ENCODE measurements at places on chromosomes 13 and 19. TPM values are rescaled to one million over a fixed set of nuclear protein-coding genes. Genes with fewer than 3 reads are reported as not detected.
A peak's percentile ranks its signal among the peaks of the same experiment; 100 is the strongest.

Gene KLK2
- total RNA-seq = not detected

Gene HSH2D
- 29.9 TPM for total RNA-seq

Gene AXL
- total RNA-seq = 0.44 TPM

Gene TTC9B
- total RNA-seq = not detected

Gene CEACAM7
- not detected for total RNA-seq

Gene TPTE2
- 0.30 TPM for total RNA-seq

Gene MARCHF2
- 12.1 TPM for total RNA-seq

GRCh38 chr13:37241786-37242185, 136.3 kb upstream of the CSNK1A1L start:
- H3K4me3 ChIP-seq = no peak overlapping the region
- no peak overlapping the region for H3K27ac ChIP-seq
- no peaks in the 10 kb centered on the region for H3K4me1 ChIP-seq
- H3K36me3 ChIP-seq = no peaks in the 10 kb centered on the region
- H3K27me3 ChIP-seq = no peaks in the 10 kb centered on the region

DNA sequence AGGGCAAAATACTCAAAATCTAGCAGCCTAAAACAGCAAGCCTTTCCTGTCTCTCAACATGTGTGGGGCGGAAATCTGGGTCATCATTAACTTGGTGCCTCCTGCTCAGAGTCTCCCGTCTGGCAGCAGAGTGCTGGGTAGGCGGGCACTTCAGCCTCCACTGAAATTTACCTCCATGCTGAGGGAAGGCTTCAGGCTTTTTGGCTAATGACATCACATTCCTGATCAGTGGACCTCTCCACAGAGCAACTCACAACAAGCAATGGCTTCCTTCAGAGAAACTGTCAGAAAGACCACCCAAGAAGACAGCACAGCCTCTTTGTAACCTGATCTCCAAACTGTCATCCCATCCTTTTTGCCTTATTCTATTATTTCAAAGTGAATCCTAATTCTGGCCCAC, 1109.0 kb downstream of the UQCRFS1 start:
- no peaks in the 10 kb centered on the region for H3K36me3 ChIP-seq
- H3K27ac ChIP-seq = no peak overlapping the region
- H3K4me1 ChIP-seq = no peaks in the 10 kb centered on the region

DNA sequence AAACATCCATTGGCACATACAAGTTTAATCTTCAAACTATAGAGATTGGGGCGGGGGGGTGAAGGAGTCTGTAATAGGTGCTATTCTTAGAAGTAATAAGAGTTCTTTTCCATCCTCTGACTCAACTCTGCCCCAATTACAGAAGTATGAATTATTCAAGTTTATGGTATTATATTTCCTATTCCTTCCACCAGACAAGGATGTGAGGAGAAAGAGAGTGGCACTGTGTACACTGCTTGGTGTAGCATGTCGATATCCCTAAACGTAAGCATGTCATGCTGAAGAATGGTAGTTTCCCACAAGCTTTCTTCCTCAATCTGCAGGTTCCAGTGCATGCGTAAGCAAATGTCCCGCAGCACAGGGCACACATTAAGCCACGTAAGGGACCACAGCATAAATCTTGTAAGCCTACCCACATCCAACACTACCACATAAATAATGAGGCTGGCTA, 14.1 kb downstream of the BRD4 start:
- H3K27ac ChIP-seq = peak overlapping the region; percentile 88
- DNase-seq = no peak
- H3K4me3 ChIP-seq = peak overlapping the region; percentile 63
- peaks cover 92% of the 10 kb centered on the region for H3K4me1 ChIP-seq
- H3K27me3 ChIP-seq = no peaks in the 10 kb centered on the region

- DNase-seq = no peak
- peaks cover 12% of the 10 kb centered on the region for H3K4me1 ChIP-seq
- no peaks in the 10 kb centered on the region for H3K27me3 ChIP-seq
- no peak overlapping the region for H3K4me3 ChIP-seq
These were observed 135.7 kb downstream of the CRYL1 start for GRCh38 chr13:20389696-20390525.

GRCh38 chr19:6906559-6907060, 19.2 kb downstream of the ADGRE1 start:
- no peak overlapping the region for H3K4me3 ChIP-seq
- H3K27me3 ChIP-seq = no peaks in the 10 kb centered on the region
- H3K36me3 ChIP-seq = peaks cover 9% of the 10 kb centered on the region
- no peaks in the 10 kb centered on the region for H3K4me1 ChIP-seq

DNA sequence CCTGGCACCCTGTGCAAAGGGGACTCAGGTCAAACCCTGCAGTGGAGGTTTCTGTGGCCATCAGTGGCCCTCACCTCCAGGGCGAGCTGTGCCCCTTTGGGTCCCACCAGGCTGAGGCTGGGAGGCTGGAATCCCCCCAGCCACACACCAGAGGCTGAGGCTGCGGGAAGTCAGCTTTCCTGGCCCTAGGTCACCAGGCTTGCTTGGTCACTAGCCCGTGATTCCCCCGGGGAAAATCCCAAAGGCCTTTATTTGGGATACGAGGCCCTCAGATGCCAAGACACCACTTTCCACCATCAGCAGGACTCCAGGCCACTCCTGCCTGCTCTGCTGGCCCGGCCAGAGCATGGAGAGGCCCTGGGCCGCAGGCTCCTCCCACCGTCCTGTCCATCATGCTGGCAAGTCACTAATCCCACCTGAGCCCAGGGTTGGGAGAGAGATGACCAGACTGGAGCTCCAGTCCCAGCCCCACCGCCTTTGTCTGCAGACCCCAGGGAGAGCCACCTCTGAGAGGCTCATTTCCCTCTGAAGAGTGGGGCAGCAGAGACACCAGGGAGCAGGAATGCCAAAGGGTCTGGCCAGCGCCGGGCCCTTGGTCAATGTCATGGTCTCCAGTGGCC, 4.7 kb downstream of the NKPD1 start:
- no peak for DNase-seq
- no peak overlapping the region for H3K4me3 ChIP-seq
- peaks cover 14% of the 10 kb centered on the region for H3K27me3 ChIP-seq
- no peak overlapping the region for H3K27ac ChIP-seq
- H3K36me3 ChIP-seq = peaks cover 3% of the 10 kb centered on the region
- peaks cover 22% of the 10 kb centered on the region for H3K4me1 ChIP-seq

DNA sequence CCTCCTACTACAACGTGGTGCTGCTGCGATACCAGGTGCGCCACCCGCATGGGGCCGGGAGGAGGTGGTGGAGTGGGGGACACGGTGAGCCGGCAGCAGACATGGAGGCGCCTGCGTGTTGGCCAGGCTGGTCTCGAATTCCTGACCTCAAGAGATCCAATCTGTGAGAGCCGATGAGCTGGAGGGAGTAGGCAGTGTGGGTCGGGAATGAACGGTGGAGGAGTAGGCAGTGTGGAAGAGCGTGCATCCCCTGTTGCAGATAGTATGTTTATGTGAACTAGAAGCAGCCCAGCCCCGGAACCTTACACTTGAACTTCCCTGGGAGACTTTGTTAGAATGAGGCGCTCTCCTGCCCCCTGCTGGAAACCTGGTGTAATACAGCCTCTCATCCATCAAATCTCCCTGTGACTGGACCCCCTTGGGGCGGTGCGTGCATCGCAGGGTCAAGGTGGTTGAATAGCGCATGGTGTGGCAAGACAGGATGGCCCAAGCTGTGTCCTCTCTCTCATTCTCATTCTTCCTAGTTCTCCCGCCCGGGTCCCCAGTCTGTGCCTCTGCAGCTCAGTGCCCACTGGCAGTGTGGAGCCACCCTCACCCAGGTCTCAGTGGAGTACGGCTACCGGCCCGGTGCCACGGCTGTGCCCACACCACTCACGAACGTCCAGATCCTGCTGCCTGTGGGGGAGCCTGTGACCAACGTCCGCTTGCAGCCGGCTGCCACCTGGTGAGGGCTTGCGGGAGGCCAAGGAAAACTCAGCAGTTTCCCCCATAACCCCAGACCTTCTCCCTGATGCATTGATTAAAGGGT, 10.5 kb upstream of the B3GNT3 start:
- peaks cover 4% of the 10 kb centered on the region for H3K4me1 ChIP-seq
- H3K36me3 ChIP-seq = peaks cover 6% of the 10 kb centered on the region
- no peak overlapping the region for H3K27ac ChIP-seq
- no peaks in the 10 kb centered on the region for H3K27me3 ChIP-seq

DNA sequence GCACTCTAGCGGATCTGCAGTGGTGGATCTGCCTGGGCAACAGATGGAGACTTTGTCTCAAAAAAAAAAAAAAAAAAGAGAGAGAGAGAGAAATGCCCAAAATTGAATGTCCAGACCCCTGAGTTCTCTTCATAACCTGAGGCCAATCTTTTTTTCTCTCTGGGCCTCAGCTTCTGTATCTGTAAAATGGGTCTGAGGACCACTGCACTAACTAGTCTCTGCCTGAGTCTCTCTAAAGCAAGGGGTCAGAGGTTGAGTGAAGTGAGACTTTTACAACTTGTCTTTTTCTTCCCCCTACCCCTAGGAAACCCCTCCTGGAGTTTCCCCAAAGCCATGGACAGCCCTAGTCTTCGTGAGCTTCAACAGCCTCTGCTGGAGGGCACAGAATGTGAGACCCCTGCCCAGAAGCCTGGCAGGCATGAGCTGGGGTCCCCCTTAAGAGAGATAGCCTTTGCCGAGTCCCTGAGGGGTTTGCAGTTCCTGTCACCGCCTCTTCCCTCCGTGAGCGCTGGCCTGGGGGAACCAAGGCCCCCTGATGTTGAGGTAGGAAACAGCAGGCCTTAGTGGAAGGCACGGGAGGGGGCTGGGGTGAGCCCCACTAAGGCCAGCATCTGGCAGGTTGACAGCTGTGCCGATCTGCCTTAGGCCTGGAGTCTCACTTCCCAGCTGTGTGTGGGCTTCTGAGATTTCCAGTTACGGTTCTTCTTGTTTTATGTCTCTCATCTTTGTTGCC, 1.8 kb downstream of the TMEM91 start:
- no peak overlapping the region for H3K27ac ChIP-seq
- H3K27me3 ChIP-seq = no peaks in the 10 kb centered on the region
- no peak for DNase-seq
- H3K4me3 ChIP-seq = no peak overlapping the region
- no peaks in the 10 kb centered on the region for H3K36me3 ChIP-seq

DNA sequence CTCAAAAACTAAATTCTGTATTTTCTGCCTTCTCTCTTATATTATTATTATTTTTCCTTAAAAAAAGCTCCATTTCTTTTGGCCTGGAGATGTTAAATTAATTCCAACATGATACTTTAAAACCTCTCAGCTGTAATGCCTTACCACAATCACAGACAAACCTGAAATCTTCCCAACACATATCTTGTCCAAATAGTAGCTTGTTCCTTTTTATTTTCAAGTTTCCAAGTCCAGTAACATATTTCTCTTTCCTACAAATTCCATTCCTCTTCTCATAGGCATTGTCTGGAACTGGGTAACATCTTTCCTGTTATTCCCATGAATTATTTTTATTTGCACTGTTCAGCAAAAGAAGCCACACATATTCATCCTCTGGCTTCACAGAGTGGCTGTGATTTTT, 137.0 kb downstream of the SLITRK6 start:
- H3K27ac ChIP-seq = no peak overlapping the region
- no peak for DNase-seq
- H3K4me3 ChIP-seq = no peak overlapping the region
- no peaks in the 10 kb centered on the region for H3K27me3 ChIP-seq
- no peaks in the 10 kb centered on the region for H3K36me3 ChIP-seq

- no peaks in the 10 kb centered on the region for H3K4me1 ChIP-seq
- DNase-seq = no peak
- H3K27me3 ChIP-seq = no peaks in the 10 kb centered on the region
- H3K4me3 ChIP-seq = no peak overlapping the region
These were observed 789.7 kb upstream of the PRR20A start for GRCh38 chr13:56351041-56351440.

GRCh38 chr13:101695870-101696516, 243.5 kb downstream of the ITGBL1 start:
- H3K4me3 ChIP-seq = no peak overlapping the region
- H3K36me3 ChIP-seq = no peaks in the 10 kb centered on the region
- no peaks in the 10 kb centered on the region for H3K4me1 ChIP-seq
- H3K27ac ChIP-seq = no peak overlapping the region
- no peaks in the 10 kb centered on the region for H3K27me3 ChIP-seq

GRCh38 chr19:46515290-46515609, 19.6 kb upstream of the PNMA8B start:
- H3K4me1 ChIP-seq = peaks cover 26% of the 10 kb centered on the region
- no peak overlapping the region for H3K27ac ChIP-seq
- no peak for DNase-seq
- no peak overlapping the region for H3K4me3 ChIP-seq
- H3K27me3 ChIP-seq = peaks cover 26% of the 10 kb centered on the region

GRCh38 chr13:43785261-43785649, 1.5 kb downstream of the ENOX1 start:
- H3K27ac ChIP-seq = no peak overlapping the region
- H3K27me3 ChIP-seq = peaks cover 52% of the 10 kb centered on the region
- no peak for DNase-seq
- peak overlapping the region; percentile 54 for H3K4me3 ChIP-seq

DNA sequence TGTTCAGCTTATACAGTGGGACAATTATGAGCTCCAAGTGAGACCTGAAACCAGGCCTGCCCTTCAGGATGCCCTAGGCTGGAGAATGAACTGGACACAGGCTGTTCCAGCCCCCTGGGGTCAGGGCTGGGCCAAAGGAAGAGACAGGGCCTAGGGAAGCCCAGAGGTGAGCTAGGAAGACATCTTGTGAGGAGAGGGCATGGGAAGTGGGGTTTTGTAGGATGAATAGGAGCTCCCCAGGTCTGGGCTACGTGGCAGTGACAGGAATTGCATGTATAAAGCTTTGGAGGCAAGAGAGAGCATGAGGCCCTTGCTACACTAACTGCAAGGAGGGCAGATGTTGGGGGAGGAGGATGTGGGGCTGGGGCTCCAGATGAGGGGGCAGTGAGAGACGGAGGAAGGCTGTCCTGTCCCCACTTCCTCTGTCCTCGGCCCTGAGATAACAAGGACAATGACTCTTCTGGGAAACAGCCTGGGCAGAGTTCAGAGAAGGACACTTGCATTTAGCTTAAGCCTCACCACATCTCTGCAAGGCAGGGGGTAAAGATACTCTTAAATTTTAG, 1.5 kb upstream of the TBXA2R start:
- no peak for DNase-seq
- peaks cover 6% of the 10 kb centered on the region for H3K27me3 ChIP-seq
- no peak overlapping the region for H3K27ac ChIP-seq

DNA sequence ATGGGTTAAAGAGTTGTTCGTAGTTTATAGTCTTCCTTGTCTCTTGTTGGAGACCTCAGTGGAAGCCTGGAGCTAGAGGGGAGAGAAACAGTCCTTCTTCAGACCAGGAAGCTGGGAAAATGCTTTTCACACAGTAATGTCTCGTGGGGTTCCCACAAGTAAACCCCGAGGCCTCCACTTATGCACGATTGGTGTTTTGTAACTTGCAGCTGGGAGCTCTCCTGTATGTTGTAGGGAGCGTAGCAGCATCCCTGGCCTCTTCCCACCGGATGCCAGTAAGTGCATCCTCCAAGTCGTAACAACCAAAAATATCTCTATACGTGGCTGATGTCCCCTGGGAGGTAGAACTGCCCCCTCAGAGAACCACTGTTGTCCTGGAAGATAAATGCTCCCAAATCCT, 3.5 kb downstream of the CHAF1A start:
- H3K4me1 ChIP-seq = peaks cover 56% of the 10 kb centered on the region
- DNase-seq = no peak
- H3K27me3 ChIP-seq = no peaks in the 10 kb centered on the region
- H3K27ac ChIP-seq = no peak overlapping the region

- no peak overlapping the region for H3K27ac ChIP-seq
- no peaks in the 10 kb centered on the region for H3K4me1 ChIP-seq
- no peak overlapping the region for H3K4me3 ChIP-seq
- H3K36me3 ChIP-seq = no peaks in the 10 kb centered on the region
- H3K27me3 ChIP-seq = no peaks in the 10 kb centered on the region
- no peak for DNase-seq
These were observed 546.6 kb downstream of the KCTD12 start for GRCh38 chr13:76339649-76340048.

- H3K4me1 ChIP-seq = peaks cover 28% of the 10 kb centered on the region
- peak; percentile 85 for DNase-seq
- H3K4me3 ChIP-seq = peak overlapping the region; percentile 75
- peaks cover 12% of the 10 kb centered on the region for H3K36me3 ChIP-seq
- peak overlapping the region; percentile 95 for H3K27ac ChIP-seq
These were observed 170.0 kb downstream of the KDM4B start for GRCh38 chr19:5138606-5139582.

Measured in activated T-cell treated with anti-CD3 and anti-CD28 coated beads, Interleukin-2, amount 50 U/mL, for 72 hours (primary cell).